COLO829 (cell line): ENCODE measurements at places on chromosomes 11 and 22.

DNA sequence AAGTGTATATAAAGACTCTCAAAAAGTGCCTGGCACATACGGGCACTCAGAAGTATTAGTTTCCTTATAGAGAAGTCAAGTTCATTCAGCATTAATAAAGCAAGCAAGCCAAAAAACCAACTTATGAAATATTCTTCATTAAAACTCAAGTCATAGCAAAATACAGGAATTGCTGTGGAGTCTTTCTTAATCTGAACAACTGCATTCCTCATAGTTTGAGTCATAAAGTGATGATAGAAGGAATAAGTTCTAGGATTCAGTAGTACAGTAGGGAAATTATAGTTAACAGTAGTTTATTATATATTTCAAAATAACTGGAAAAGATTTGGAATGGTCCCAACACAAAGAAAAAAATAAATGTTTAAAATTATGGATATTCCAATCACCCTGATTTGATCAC, 200.3 kb downstream of the C11orf91 start:
- no peak for DNase-seq

- no peak for DNase-seq
Observed at GRCh38 chr22:26554956-26555355, 35.0 kb downstream of the TPST2 start.

GRCh38 chr11:113147249-113147648, 167.1 kb upstream of the TTC12 start:
- DNase-seq, result peak; percentile 49

GRCh38 chr11:129375751-129376657, at the start of gene BARX2:
TSS of gene BARX2 (plus strand) at chr11:129375848. CDS start at chr11:129376036, 188 bp downstream.
- DNase-seq, result no peak

DNA sequence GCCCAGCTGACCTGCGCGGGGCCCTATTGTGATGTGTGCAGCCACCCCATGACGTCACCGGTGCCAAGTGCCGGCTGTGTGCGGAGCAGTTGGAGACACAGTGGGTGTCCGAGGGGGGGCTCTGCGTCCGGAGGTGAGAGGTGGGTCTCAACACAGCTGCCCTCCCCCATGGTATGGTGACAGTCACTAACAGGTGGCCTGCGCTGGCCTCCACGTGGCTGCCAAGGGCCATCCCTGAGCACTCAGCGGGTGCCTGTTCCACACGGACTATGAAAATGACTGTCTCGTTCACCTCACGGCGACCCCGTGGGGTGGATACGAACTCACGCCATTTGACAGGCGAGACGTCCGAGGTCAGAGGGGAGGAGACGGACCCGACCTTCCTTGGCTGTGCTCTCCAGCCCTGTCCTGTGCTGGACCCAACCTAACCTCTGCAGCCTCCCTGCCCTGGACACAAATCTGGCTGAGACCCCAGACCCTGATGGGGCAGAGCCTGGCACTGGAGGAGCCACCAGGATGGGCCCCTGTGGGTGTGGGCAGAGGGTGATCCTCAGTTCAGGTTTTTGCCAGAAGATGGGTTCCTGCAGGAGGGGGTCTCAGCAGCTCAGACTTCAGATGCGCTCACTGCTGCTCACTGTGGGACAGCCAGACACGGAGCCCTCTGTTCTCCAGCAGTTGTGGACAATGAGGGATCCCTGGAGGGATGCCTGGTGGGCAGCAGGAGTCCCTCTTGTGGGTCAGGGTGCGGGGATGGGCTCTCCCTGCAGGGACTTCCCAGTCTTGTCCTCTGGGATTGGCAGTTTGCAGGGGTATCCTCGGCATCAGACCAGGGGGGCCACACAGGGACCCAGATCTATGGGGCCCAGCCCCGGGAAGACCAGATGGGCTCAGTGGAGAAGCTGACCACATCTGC, 6.3 kb downstream of the HRAS start:
- no peak for DNase-seq

DNA sequence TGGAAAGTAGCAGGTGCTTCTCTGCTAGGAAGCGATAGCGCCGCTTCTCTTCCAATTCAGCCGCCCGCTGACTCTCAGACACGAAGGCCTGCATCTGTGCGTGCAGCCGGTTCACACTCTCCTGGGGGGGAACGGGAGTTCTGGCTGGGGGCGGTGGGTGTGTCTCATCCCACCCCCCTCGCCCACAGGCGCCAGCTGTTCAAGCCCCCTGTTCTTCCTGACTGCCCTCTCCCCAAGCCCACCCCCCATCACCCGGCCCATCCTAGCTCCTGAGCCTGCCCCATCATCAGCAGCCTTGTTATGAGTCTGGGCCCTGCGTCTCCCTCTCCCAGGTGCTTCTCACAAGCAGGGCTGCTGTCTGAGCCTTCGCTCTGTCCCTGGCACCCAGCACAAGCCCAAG, 13.1 kb upstream of the SLC16A8 start:
- DNase-seq, result no peak

DNA sequence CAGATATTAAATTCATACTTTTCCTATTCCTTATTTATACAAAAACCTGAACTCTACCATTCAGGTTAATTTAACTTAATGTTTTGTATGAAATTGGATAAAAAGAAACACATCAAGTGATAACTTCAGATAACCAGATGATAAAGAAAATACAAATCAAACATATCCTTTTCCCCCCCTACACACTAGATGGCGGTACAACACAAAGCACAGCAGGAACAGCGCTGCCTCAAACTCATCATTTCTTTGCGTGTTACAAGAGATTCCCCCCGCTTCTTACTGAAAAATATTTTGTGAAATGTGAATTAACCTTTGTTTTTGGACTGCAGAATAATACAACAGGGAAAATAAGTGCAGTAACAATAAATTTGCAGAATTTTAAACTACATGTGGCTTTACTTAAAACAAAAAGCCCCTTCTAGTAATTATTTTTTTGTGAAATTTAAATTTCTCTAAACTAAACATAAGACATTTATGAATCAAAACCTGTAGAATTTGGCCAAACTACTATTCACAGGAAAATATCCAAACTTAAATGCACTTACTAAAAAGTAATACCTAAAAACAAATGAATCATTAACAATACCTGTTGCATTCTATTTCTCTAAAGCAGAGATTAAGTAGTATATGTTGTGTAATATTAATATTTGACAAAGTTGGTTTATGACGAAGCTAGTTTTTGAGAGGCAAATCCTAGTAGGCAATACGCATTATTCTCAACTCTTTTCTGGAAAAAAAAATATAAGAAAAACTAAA, 74.4 kb downstream of the ARHGAP32 start:
- peak; percentile 37 for DNase-seq

DNA sequence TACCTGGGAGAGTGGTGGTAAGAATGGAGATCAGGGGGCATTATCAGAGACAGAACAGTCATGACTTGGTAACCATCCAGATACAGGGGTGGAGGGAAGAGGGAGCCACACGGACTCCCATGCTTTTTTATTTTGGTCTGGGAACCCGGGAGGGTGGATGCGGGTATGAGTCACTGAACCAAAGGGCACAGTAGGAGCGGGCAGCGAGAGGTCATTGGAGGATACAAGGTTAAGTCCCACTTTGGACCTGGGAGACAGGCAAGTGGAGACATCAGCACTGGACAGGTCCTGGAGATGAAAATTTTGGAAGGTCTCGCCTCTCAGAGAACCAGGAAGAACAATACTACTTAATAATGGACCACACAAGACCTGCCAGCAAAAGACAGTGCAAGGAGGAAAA, 6.7 kb downstream of the HDHD5 start:
- DNase-seq, result no peak

DNA sequence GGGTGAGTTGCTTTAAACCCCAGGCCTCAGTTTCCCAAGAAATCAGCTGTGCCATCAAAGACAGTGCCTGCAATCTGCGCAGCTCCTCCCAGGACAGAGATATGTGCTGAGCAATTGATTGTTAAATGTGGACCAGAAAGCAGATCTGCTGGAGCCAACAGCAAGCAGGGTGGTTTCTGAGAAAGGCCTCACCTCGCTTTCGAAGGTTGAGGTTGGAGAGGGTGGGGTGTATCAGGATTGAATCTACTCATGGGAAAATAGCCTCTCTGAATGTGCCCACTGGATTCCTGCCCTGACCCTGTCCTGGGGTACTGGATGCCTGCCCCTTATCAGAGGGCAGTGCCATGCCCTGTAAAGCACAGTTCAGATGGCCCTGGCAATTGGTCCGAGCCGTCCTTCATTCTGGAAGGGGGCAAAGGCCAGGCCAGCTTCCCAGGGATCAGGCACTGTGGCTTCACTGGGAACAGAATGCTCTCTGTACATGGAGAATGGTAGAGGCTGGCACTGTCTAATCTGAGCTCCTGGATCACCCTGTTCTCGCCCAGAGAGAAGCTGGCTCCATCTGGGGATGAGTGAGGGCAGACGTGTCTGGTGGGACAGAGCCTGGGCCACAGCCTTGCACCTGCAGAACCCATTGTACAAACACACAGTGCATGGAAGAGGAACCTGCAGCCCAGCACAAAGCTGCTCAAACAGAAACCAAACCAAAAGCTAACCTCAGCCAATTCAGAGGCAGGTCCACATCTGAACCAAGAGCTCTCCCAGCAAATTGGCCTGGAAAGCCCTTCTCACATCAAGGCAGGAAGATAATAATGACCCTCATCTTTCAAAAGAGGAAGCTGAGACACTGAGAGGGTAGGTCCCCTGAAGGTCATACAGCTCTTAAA, 15.2 kb downstream of the DHCR7 start:
- no peak for DNase-seq

- DNase-seq, result no peak
Observed at GRCh38 chr11:82714346-82715174, 19.1 kb downstream of the FAM181B start.

- no peak for DNase-seq
Observed at GRCh38 chr11:17601256-17601671, 54.2 kb downstream of the OTOG start.

DNA sequence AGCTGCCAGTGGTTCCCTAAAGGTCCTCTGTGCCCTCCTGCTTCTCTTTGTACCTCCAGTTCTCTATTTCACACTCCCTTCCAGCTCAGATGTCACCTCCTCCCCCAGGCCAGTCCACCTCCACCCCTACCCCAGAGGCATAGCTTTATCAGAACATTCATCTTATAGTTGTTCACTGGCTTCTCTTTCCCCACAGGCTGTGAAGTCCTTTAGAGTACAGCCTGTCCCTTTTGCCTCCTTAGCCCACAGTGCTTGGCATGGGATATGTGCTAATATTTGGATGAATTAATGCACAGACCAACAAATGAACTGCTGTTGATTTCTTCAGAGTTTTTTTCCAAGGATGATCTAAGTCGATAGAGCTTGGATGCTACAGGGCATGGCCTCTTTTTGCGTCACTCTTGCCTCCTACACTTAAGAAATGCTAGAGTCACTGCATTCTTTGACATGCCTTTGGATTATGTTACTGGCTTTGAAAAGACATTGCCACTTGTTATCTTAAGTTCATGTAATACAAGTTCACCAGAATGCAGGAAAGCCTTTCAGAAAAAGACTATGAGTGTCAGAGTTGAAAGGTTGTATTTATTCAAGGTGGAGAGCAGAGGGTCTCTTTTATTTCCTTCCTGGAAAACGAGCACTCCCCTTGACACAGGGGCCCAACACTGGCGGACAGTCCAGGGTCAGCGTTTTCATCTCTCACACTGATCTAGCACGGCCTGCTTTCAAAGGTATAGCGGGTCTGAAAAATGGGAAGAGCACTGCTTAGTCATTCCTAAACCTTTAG, 75.7 kb downstream of the PISD start:
- DNase-seq, result no peak

DNA sequence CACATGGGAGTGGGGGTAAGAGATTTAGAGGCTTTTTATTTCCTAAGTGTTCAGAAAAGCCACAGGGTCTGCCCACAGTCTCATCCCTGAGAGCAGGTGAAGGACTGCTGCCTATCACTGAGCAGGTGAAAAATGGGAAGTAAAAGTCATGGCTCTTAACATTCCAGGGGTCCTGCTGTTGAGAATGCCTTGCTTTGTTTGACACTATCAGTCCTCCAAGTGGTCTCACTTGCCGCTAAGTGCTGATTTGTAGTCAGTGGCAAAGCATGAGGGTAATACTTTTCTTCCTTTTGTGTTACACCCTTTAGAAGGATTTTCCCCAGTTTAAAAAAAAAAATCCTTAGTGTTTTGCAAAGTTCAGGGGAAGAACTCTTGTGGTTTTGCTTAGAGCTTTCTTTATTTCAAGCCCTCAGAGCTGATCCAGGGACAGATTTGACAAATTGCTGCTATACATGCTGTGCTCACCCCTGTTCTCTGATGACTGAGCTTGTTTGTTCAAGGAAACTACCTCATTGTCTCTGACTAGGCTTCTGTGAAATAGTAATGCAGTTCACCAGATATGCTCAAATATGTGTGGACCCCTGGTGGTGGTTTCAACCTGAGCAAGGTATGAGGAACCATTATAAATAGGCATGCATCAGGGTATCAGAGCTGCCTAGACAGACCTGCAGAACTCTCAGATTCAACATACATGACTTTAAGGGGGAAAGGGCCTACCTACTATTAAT, 141.0 kb downstream of the ARHGAP42 start:
- peak; percentile 32 for DNase-seq

DNA sequence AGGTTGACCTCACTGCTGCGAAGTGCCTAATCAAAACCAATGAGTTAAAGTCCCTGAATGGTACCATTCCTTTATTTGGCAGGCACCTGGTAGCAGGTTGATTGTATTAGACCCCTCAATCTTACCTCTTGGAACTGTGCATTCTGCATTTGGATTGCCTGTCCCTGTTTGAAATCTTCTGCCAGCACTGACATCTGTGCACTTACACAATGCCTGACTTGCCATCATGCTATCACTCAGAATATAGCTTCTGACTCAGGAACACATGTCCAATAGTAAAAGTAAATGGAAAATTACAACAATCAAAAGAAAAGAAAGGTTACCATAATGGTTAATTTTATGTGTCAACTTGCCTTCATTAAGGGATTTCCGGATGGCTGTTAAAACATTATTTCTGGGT, 366.0 kb upstream of the PDGFD start:
- no peak for DNase-seq

DNA sequence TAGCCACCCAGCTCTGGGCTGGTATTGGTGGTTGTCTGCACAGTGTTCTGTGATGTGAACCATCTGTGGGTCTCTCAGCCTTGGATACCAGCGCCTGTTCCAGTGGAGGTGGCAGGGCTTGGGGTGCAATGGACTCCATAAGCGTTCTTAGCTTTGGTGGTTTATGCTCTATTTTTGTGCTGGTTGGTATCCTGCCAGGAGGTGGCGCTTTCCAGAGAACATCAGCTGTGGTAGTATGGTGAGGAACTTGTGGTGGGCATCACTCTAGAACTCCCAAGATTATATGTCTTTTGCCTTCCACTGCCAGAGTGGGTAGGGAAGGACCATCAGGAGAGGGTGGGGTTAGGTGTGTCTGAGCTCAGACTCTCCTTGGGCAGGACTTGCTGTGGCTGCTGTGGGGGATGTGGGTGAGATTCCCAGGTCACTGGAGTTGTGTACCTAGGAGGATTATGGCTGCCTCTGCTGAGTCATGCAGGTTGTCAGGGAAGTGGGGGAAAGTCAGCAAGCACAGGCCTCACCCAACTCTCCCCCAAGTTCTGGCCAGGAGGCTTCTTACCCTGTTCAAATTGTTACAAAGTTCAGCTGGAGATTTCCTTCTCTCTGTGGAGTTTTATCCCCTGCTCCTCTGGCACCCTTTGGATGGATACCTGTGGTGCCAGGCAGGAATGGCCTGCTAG, 47.2 kb downstream of the MRGPRX2 start:
- DNase-seq, result no peak
